ENCODE measurements at places on chromosomes 3 and 15.

- DNase-seq = no peak
Measured at GRCh38 chr3:8619548-8619947, 25.1 kb downstream of the SSUH2 start.

DNA sequence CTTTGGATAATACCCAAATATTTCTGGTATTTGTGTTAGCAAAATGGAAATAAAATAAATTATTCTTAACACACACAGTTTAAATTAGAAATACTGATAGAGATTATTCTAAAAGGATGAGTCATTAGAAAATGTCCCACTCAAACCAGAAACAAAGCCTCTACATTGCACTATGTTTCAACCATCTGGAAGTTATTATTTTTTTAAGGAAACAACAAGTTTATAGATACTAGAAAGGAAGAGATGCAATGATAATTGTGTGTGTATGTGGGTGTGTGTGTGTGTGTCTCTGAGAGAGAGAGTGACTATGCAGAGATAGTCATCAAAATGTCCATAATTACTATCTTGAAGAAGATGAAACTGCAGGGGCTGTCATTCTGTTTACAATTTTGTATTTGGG is 1340.5 kb downstream of the ROBO1 start:
- no peak for DNase-seq

- DNase-seq = no peak
Measured at GRCh38 chr3:33956206-33956605, 157.8 kb downstream of the PDCD6IP start.

- no peak for DNase-seq
Measured at GRCh38 chr15:29638781-29639180, 183.5 kb downstream of the TJP1 start.

- no peak for DNase-seq
Measured at GRCh38 chr3:72460205-72461174, 387.8 kb downstream of the SHQ1 start.

DNA sequence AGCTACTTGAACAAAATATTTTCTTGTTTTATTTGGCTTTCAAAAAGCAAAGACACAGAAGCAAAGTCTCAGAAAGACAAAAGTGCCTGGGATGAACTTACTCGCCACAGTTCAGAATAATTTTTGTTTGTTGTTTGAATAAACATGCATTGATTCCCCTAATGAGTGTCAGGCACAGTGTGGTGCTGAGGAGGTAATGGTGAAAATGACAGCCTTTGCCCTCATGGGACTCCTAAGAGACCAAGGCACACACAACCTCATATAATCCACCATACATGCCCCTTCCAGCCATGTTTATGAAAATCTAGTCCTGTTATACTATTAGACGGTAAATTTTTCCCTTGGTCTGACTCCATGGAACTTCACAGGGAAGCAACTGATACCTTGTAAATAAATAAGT is 2.5 kb downstream of the GOLIM4 start:
- DNase-seq = no peak

- DNase-seq = no peak
Measured at GRCh38 chr15:42027521-42027920, 6.7 kb upstream of the PLA2G4E start.

DNA sequence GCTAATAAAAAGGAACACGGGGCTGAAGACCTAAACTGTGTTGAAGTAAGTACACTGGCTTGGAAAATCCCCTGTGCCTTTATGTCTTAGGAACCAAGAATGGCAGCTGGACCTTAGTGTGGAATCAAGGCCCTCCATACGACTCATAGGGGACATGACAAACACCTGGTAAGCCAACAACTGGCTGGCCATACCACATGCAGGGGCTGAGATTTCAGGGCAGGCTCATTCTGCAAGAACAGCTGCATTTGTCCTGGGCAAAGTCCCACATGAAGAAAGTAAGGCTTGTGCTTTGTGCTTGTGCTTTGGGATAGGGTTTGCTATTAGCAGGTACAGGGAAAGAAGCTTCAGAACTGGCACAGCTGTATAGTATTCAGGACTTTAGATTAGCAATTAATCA is 18.0 kb downstream of the ETV5 start:
- DNase-seq = no peak

GRCh38 chr3:120369037-120369467 is 19.9 kb upstream of the LRRC58 start:
- no peak for DNase-seq

Data from nucleus accumbens (tissue), 56 donors.